ENCODE measurements at places on chromosomes 16 and 17.

- no peak for DNase-seq
Measured at GRCh38 chr16:728890-729744, 2.2 kb downstream of the HAGHL start.

GRCh38 chr17:3511852-3512504 is 36.2 kb downstream of the ASPA start:
- no peak for DNase-seq

- DNase-seq, result no peak
Measured at GRCh38 chr17:65202844-65203571, 65.8 kb downstream of the RGS9 start.

GRCh38 chr17:2691965-2692780 is 19.4 kb downstream of the CLUH start:
- no peak for DNase-seq

GRCh38 chr17:48816774-48817590 is at the start of gene TTLL6:
Gene TTLL6, minus strand, starts transcription at chr17:48817229. Its CDS starts 157 bp downstream, at chr17:48817072.
- DNase-seq, result peak; percentile 69

Data from stimulated activated CD4-positive, alpha-beta T cell treated with anti-CD3 and anti-CD28 coated beads, Interleukin-1b, Interleukin-23, amount 100 ng/mL, for 48 hours (primary cell).